ENCODE measurements at places on chromosomes 13 and 19.

- DNase-seq = peak; percentile 95
Observed at GRCh38 chr19:9309974-9310446, 372 bp upstream of the ZNF699 start.

DNA sequence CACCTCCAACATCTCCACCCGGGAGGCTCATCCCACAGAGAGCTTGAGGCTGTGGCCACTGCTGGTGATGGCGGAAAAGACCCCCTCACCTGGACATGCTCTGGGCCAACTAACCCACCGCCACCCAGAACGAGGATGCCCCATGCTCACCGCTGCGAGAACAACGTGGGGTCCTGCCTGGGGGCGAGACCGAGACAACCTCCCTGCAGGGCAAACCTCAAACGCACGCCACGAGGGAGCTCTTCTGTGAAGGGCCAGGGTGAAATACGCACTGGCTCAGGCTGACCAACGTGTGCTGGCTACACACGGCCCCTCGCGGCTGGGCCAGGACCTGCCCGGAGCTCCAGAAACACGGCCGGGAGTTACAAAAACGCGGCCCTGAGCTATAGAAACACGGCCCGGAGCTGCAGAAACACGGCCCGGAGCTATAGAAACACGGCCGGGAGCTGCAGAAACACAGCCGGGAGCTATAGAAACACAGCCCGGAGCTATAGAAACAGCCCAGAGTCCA, 19.0 kb upstream of the PLPP2 start:
- DNase-seq = no peak

DNA sequence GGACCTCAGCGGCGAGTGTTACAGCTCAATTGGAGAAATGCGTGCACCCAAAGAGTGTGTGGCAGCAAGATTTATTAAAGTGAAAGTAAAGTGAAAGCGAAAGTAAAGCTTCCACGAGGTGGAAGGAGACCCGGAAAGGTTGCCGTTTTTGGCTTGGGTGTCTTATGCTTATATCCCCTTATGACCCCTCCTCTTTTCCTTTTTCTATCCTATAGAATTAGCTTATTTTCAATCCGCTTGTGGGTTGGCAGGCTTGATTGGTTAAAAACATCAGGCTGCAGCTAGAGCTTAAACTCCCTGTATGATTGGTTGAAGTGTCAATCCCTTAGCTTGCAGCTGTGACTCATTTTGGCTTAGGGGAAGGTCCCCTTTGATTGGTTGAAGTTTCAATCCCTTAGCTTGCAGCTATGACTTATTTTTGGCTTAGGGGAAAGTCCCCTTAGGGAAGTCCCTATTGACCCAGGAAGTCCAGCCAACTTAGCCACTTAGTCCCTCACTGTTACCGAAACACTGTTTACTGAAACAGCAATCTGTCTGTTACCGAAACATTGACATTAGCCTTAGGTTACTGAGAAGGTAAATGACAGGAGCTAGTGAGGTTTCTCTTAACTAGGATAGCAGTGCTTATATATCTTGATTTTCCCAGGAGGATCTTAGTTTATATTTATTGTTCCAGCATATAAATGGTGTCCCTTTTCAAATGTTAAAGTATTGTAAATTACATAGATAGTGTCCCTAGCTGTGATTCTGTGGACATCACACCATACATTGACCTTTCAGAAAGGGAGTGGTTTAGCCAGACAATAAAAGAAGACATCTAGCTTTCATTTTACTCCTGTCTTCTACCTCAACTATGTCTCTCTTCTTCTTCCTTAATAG, 575.8 kb downstream of the DACH1 start:
- peak; percentile 77 for DNase-seq

- DNase-seq = no peak
Observed at GRCh38 chr19:42274065-42274682, 5.1 kb downstream of the CIC start.

GRCh38 chr13:27965740-27966640, 3.1 kb downstream of the CDX2 start:
- DNase-seq = no peak

DNA sequence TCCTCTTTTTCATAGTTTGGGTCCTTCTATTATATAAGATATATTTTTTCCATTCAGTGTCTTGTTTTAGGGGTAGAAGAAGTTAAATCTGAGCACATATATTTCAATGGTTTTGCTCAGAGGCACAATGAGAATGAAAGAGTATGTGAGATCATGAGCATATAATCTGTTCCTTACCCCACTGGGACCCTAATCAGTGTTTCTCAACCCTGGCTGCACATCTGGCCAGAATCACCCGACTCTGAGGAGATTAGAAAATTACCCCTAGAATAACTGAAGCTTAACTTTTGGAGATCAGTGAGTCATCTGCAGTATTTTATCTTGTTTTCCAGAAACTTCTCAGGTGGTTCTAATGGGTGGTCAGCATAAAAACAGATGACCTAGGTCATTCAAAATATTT, 782 bp downstream of the CYSLTR2 start:
- no peak for DNase-seq

DNA sequence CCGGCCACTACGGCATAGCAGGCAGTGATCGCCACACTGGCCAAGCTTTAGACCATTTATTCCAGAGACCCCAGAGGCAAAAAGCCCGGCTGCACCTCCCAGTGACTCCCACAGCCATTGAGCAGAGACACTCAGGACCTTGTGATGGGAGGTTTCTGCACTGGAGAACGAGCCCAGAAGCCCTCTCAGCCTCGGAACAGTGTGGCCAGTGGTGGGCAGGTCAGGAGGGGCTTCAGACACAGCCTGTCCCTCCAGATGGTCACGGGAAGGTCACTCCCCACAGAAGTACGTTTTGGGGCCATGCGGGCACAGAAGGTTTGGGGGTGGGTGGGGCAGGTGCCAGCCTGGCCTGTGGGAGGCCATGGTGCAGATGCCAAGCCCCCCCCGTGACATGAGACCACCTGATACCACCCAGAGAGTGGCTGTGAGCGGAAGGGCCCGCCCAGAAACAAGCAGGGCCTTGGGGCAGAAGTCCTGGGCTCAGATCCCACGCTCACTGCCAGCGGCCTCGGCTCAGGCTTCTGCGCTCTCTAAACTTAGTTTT, 599 bp upstream of the F10 start:
- no peak for DNase-seq

DNA sequence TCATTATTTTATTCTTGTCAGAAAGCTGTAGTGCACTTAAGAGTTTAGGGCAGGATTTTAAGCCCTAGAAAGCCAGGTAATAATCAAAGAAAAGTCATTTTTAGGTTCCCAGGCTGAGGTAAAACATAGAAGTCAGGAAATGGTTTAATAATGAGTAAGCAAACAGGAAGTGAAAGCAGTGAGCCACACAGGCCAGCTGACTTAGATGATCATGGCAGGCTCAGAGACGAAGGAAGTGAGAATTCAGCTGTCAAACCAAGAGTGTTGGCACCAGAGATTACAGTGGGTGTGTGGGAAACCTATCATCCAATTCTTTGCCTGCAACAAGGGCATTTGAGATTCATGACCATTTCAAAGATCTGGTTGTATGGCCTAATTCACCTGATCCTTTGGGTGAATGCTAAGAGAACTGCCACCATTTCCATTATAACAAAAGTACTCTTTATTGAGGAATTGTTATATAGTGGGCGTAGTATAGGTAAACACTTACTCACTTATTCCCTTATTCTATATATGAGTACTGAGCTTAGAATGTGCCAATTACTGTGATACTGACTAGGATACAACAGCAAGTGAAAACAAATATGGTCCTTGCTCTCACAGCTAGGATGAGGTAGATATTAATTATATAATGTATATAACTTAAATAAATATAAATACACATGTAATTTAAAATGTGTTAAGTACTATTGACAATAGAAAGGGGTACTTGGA, 103.7 kb upstream of the EDNRB start:
- DNase-seq = no peak

- no peak for DNase-seq
Observed at GRCh38 chr19:43700395-43701000, 15.4 kb upstream of the IRGC start.

DNA sequence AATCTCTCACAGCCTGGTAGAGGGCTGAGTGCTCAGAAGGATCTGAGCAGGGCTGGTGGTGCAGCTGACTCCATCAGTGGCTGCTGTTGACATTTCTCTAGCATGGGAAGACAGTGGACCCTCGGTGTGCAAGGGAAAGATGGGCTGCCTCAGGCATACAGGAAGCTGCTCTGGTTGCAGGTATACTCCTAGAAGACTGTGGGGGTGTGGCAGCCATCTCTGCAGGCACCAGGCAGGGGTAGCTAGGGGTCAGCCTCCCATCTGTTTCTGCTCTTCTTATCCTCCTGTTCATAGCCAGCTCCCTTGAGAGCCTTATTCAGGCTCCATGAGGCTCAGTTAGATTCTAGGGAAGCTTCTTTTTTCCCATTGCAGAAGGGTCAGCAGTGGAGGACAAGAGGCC, 475.5 kb downstream of the TSHZ3 start:
- no peak for DNase-seq

DNA sequence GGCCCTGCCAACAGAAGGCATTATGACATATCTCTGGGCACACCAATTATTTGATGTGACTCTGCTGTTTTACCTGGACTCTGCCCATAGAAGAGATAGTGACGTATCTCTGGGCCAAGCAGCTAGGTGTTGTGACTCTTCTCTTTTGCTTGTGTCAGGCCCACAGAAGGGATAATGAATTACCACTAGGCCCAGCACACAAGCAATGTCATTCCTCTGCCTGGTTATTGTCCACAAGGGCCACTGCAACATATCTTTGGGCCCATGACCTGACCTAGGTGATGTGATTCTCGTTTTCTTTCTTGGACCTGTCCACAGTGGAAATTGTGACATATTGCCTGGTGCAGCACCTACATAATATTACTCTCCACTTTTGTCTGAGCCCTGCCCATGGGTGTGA, 65.1 kb upstream of the ZNF724 start:
- DNase-seq = no peak

DNA sequence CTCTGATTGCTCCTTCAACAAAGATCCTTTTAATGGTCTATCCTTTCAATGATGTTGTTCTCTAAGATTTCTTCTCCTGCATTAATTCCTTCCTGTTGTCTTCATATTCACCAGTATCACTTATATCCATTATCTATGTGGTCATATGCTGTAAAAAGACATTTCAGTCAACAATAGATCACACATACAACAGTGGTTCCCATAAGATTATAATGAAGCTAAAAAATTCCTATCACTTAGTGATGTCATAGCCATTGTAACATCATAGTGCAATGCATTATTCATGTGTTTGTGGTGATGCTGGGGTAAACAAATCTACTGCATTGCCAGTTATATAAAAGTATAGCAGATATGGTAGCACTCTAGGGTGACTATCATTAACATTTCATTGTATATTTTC, 266.1 kb downstream of the LHFPL6 start:
- no peak for DNase-seq

- no peak for DNase-seq
Observed at GRCh38 chr19:43362745-43363144, 9.3 kb downstream of the CD177 start.

GRCh38 chr19:7916103-7916954, 1.7 kb downstream of the TGFBR3L start:
- peak; percentile 37 for DNase-seq

GRCh38 chr13:34145061-34145460, 327.1 kb downstream of the RFC3 start:
- no peak for DNase-seq

DNA sequence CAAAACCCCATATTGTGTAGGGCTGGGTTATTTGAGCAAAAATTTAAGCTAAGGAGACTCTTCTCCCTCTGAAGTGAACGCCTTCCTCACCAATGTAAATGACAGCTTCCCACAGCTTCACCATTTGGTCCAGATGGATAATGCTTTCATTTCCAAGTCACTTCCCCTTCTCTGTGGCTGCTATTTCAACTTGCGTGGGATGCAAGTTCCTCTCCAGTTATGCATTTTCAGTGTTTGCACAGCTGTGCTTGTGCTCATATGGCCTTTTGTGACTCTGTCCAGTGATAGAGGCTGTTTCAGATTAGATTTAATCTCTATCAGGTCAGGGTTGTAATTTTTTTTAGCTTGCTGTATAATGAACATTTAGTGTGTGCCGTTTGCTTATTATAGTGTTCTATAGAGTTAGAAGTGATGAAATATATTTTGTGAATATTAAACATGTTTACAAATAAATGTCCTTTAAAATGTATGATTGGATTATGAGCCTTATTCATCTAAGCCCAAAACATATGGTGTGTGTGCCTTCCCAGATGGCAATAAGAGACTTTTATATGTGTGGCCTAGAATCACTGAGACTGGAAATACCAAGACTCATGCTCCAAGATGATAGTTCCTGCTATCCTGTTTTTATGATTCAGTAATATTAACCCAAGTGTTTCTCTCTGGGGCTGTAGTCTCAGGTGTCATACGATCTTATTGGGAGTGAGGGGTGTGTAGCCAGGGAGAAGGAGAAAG, 86.6 kb downstream of the TNFRSF19 start:
- DNase-seq = no peak

DNA sequence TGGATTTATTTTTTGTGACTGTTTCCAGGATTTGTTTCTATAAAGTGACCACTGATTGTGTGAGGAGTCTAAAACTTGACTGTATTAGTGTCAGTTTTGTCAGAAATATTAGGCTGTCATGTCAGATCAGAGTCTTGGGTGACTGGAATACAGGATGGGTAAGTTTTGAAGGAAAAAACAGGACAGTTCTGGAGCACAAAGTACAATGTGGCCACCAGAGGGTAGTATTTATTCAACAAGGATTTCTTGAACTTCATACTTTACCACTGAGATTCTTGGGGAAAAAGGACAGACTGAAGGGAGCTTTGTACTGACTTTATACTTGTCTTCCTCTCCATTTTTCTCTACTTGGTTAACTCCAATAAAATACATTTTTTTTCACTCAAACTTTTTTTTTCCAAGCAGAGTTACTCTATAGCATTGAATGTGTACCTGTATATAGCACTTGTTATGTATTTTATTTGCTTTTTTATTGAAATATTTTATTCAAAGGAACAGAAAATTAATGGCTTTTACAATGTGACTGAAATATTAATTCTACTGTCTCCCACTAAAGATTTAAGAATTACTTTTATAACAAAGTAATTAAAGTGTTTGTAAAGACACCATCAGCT, 51.1 kb downstream of the LMO7 start:
- DNase-seq = no peak

GRCh38 chr13:59461411-59461810, 702.3 kb downstream of the DIAPH3 start:
- no peak for DNase-seq

DNA sequence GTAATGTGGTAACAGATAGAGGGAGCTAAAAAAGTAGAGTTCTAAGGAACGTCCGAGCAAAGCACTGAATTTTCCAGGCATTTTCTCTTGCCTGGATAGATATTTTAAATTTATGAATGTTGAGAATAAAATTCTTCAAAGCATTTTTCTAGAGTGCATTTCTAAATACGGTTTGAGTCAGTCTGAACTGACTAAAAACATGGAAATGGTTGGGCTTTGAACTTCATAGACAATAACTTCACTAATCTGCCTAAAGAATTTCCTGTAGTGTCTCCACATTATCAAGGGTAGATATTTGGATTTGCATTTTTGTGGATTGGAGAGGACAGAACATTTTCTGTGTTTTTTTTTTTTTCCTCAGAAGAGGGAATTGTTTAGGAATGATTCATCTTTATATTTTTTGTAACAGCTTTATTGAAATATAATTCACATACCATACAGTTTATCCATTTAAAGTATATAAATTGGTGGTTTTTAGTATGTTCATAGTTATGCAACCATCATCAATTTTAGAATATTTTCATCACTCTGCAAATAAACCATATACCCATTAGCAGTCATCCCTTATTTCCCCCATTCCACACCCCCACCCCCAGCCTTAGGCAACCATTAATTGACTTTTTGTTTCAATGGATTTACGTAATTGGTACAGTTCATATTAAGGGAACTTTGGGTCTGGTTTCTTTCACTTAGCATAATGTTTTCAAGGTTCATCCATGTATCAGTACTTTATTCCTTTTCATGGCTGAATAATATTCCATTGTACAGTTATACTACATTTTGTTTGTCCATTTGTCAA, 20.7 kb downstream of the GARRE1 start:
- no peak for DNase-seq

Measured in T47D (cell line).